Panc1 (cell line): ENCODE measurements at places on chromosomes 11 and 22. TPM values are rescaled to one million over a fixed set of nuclear protein-coding genes. Genes with fewer than 3 reads are reported as not detected.

DNA sequence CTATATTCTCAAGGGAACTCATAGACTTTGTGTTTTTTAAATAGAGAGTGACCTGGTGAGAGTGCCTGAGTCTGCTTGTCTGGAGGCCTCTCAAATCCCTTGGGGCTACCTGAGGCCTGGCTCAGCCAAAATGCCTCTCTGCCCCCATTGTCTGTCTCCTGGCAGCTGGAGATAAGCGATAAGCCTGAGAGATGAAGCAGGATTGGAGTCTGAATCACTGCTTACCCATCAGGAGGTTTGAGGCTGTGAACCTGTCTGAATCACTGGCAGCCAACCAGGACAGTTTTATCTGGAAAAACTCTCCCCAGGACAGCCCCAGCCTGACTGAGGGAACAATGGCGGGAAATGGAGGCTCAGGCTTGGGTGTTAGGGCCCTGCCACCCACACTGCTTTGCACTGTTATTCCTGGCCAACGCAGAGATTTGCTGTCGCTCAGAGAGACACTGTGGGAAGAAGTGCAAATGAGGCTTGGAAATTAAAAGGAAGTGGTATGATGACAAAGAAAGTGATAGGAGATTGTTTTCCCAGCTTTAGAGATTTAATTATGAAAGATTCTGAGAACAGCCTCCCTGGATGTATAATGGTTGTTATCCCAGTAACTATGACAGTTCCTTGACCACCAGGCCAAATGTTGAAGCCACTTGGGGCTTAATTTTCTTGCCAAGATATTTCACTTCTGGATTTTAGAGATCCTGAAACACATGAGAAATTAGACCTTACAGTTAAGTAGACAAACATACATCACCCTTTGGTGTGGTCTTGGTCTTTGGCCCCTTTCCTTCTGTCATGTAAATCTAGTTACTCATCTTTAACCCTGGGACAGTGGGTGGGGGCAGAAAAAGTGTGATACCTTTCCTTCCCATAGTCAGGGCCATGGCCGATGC is 102.1 kb downstream of the RASSF10 start:
- no peaks in the 10 kb centered on the region for H3K36me3 ChIP-seq
- H3K27me3 ChIP-seq = peaks cover 2% of the 10 kb centered on the region
- no peak overlapping the region for H3K27ac ChIP-seq
- no peaks in the 10 kb centered on the region for H3K4me1 ChIP-seq

The C11orf68 gene
- total RNA-seq = 84.7 TPM

The ZNF214 gene
- total RNA-seq = 3.0 TPM

GRCh38 chr11:122123263-122123929 is 7.4 kb upstream of the BLID start:
- H3K36me3 ChIP-seq = no peaks in the 10 kb centered on the region
- H3K27ac ChIP-seq = no peak overlapping the region
- H3K4me3 ChIP-seq = no peak overlapping the region
- H3K27me3 ChIP-seq = no peaks in the 10 kb centered on the region
- no peak for DNase-seq
- H3K4me1 ChIP-seq = no peaks in the 10 kb centered on the region; the same call in 1 of the 2 replicates

DNA sequence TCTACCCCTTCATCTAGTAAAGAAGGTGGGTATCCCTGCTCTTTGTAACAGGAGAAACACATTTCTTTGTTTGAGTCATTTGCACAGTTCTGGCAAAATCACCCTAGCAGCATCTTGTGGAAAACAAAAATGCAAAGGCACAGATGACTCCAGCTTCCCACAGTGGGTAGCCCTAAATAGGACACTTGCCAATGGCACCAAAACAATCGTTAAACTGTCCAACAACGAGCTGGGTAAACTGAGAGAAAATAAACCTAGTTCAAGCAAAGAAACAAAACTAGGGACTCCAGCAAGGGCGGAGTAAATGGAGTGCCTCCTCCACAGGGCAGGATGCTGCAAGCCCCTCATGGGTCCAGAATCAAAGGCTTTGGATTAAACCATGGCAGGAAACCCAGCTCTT is 239.5 kb downstream of the NTM start:
- H3K36me3 ChIP-seq = no peaks in the 10 kb centered on the region
- H3K4me3 ChIP-seq = no peak overlapping the region
- peaks cover 13% of the 10 kb centered on the region; the same call in 1 of the 2 replicates for H3K27me3 ChIP-seq
- H3K4me1 ChIP-seq = no peaks in the 10 kb centered on the region

GRCh38 chr22:39985383-39986035 is 9.2 kb upstream of the FAM83F start:
- H3K36me3 ChIP-seq = no peaks in the 10 kb centered on the region
- H3K4me3 ChIP-seq = no peak overlapping the region
- no peaks in the 10 kb centered on the region for H3K4me1 ChIP-seq
- no peak for DNase-seq
- H3K27me3 ChIP-seq = no peaks in the 10 kb centered on the region; the same call in 1 of the 2 replicates
